ENCODE measurements at places on chromosomes 1 and 21.

GRCh38 chr1:14507262-14507661 lies 91.2 kb upstream of the KAZN start:
- no peak for DNase-seq

DNA sequence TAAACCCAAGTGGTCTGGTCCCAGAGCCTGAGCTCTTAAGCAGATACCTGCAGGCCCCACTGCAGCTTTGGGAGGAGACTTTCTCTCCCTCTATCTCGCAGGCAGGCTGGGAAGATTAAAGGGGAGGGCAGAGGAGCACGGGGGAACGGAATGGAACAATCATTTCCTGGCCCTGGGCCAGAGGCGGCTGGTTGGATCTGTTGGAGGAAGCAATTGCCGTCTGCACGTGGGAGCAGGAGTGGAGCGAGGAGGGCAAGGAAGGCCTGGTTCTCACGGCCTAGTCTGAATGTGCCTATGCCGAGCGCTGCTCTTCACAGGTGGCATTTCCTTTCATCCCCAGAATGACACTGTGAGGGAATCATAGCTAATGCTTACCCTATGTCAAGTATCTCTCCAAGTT lies 23.7 kb downstream of the NKAIN1 start:
- DNase-seq = no peak

DNA sequence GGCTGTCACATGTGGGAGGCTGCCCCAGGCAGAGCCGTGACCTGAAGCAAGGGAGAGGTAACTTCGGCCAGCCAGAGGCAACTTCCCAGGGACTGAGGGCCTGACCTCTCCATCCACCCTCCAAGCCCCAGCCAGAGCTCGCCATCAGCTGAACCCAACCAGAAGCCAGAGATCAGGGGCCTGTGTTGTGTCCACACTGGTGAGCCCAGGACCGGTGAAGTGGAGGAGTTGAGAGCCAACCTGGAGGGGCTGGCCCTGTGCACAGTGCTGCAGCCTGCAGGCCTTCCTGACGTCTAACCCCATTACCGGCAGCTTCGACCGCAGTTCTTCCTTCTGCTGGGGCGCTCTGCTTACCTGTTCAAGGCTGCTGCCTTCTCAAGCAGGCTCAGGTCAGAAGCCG lies 19.6 kb upstream of the PDE9A start:
- no peak for DNase-seq

- no peak for DNase-seq
Observed at GRCh38 chr1:239891621-239892358, 199.9 kb upstream of the FMN2 start.

- DNase-seq = no peak
Observed at GRCh38 chr1:183241471-183241870, 55.4 kb downstream of the LAMC2 start.

GRCh38 chr21:17673261-17674020 lies 60.7 kb upstream of the BTG3 start:
- no peak for DNase-seq

DNA sequence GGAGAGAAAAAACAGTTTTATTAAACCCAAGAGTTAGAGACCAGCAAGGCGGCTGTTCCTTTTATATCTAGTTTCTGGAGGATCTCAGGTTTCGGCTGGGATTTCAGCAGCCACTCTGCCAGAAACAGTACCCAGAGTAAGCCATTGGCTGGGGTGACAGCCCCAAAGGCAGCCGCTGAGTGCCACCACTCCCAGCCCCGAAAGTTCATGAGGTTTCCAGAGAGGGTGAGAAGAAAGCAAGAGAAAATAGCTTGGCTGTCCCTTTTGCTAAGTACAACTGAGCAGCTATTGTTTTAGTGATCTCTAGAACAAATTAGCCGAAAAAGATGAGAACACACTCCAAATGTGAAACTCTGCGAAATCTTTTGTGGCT lies 1.2 kb downstream of the SH3BGR start:
- DNase-seq = no peak

DNA sequence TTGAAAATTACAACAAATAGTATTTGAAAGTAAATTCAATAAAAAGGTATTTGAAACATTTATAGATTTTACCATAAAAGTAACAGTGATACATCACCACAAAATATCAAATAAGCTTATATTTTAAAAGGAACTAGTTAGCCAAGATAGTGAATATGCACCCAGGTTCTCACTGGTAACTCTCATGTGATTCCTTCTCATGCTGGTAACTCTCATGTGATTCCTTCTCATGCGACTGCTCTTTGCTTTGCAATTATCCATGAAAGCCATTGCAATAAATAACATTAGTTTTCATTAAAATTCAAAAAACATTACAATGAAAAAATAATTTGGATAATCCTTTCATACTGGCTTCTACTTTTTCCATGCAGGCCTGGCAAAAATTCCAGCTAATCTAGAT lies 75.4 kb downstream of the AHCTF1 start:
- no peak for DNase-seq

DNA sequence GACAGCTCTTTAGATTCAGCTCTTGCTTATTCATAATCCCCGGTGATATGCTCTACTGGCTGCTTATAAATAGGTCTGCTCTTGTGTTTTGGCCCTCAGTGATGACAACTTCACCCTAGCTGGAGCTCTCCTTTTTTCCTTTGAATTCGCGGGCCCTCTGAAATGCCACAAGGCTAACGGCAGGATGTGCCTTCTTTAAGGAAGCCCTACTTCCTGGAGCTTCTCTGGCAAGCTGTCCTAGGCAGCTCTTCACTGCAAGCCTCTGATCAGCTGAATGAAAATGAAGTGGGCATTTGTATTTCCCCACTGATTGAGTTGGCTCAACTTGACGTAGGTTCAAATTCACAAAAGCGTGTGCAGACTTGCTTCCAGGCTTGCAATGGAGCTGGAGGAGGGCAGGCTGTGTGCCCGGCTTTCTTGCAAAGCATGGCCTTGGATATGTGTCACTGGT lies 22.2 kb downstream of the SGIP1 start:
- no peak for DNase-seq

DNA sequence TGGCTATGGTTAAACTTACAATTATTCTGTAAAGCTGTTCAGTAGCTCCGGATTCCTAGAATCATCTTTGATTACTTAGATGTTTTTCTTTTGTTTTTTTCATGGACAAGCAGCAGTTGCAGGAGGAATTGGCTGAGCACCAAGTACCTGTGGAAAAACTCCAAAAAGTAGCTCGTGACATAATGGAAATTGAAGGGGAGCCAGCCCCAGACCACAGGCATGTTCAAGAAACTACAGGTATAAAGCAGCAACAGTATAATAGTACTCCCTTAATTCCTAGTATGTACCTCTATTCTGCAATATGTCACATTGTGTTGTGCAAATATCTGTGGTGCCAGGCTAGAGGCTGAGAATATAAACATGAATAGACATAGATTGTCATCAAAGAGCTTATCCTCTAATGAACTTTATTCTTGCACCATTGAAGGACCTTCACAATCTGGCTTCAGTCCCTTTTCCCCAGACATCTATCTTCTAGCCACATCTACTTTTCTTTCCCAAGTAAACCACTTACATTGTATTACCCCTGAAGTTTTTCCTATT lies 132.3 kb upstream of the BMP8A start:
- DNase-seq = no peak

DNA sequence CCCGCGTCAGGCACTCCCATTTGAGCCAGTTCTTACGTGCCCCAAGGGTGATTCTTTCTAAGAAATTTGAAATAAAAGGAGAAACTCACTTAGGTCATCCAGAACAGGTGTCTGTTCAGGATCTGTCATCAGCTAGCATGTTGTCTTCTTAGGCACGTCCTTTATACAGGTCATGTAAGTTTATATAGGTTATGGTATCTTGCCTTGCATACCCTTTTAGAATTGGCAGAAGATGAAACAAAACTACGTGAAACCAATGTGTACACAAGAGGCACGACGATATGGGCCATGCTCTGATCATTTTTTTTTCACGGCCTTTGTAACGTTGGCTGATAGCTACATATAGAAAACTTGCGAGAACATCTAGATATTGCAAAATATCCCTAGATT lies 579 bp upstream of the GTF2B start:
- no peak for DNase-seq

GRCh38 chr21:36769051-36769839 lies 70.3 kb downstream of the SIM2 start:
- no peak for DNase-seq

GRCh38 chr1:53121319-53122172 lies 20.9 kb downstream of the SLC1A7 start:
- DNase-seq = no peak

DNA sequence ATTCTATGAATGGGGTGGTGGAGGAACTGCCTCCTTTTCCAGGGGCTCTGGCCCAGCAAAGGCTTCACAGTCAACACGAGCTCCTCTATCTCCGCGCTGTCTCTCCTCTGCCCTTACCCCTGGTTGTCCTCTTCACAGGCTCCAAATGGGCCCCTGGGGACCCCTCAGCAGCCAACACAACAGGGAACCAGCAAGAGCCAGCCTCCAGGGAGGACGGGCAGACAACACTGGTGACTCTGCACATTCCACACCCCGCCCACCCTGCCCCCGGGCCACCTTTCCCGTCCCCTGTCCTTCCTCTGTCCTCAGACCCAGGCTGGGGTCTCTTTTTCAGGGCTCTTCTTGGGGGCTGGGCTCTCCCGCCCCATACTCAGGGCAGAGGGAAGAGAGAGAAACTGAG lies 17.5 kb upstream of the ETV3 start:
- no peak for DNase-seq

- DNase-seq = no peak
Observed at GRCh38 chr21:41987310-41987709, 22.9 kb downstream of the ZBTB21 start.

DNA sequence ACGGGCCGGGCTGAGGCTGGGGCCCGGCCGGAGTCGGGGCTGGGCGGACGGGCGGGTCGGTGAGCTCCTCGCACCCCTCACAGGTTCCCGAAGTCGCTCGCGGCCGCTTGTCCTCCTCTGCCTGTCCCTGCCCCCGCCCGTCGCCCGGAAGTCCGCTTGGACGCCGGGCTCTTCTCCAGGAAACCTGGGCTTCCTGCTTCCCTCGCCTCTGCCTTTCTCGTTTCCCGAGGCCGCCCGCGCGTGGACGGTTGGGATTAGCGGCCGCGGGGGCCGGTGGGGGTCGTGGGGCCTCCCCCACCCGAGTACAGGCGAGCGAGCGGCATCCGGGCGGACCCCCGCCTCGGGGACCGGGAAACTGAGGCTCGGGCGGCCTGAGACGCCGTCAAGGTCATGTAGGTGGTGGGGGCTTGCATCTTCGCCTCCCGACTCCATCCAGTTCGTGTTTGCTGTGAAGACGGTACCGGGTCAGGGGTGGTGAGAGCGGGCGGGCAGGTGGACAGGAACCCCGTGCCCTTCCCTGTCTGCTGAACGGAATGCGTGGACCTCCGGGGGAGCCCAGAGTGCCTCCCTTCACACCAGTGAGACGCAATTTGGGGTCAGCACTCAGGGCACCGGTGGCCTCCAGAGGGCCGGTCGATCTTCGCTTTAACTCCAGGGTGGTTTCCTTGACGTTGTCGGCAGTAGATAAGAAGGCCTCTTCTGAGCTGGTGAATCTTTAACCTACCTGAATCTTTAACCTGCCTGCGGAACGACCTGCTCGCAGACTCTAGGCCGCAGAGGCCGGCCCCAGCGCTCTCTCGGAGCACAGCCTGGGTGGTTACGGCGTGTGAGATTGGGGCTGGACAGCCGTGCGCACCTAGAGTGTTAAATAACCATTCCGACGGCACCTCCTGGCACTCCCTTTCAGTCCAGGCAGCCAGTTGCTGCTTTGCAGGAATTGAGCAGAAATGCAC lies 686 bp downstream of the ARF1 start:
- no peak for DNase-seq

GRCh38 chr1:154489695-154490274 lies 12.2 kb upstream of the TDRD10 start:
- DNase-seq = no peak

GRCh38 chr1:42680921-42681683 lies 1.1 kb upstream of the YBX1 start:
- DNase-seq = no peak

DNA sequence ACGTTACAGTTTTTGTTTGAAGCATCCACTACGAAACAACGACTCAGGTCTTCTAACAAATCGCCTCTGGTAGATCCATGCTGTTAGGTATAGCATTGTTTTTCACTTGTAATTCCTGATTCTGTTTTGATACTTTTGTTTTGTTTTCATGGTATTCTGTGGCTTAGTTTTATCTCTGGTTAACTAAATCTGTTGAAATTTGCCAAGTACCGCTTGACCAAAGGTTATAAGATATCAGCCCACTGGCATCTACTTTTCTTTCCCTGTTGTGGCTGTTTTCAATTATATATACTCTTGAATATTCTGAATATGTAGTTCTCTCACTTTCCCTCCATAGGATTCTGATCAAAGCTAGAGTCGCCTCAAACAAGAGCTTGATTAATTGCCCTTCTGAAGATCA lies 274.8 kb upstream of the C1orf105 start:
- no peak for DNase-seq

GRCh38 chr1:62294261-62294660 lies 25.0 kb downstream of the KANK4 start:
- DNase-seq = no peak

GRCh38 chr1:32045772-32046171 lies 27.0 kb upstream of the TMEM39B start:
- no peak for DNase-seq
